ENCODE measurements at places on chromosomes 6 and 20.

- peak; percentile 25 for DNase-seq
These were observed 25.4 kb upstream of the KCNB1 start for GRCh38 chr20:49507741-49508434.

DNA sequence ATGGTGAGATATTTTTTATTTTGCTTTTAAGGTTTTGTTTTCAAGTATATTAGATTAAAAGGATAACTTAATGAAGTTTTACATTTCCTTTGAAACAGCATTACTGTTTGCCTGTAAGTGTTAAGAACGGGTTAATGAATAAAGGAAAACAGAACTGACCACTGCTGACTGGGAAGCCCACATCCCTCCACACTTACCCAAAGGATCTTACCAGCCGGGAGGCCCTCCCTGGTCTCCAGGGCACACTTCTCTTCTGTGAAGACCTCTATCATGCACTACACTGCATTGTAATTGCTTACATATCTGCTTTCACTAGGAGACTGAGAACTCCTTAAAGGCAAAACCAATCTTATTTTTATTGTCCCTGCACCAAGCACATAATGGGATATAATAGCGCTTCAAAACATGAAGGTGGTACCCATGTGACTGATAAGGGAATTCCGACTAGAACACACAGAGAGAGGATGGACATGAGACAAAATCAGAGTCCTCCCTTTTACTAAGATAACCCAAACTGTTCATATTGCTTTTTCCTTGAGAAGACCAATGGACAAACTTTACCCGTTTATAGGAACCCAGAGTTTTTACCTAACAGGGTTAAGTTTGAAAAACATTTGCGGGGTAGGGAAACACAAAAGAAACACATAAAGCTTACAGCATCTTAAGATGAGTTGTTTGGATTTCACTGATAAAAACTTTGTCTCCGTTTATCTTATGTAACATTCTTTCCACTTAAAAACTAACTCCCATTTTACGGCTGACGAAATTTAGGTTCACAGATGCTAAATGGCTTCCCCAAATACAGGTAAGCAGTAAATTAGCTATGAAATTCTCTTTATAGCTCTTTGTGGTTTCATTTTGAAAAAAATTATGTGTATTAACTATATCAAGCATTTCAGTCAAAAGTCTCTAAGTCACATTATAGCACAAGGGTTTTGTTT lies 8.7 kb downstream of the EZR start:
- peak; percentile 36 for DNase-seq

GRCh38 chr6:77815531-77815930 lies 162.7 kb downstream of the MEI4 start:
- no peak for DNase-seq

GRCh38 chr6:26251354-26252076 lies 113.5 kb upstream of the BTN3A2 start:
- DNase-seq, result peak; percentile 97

DNA sequence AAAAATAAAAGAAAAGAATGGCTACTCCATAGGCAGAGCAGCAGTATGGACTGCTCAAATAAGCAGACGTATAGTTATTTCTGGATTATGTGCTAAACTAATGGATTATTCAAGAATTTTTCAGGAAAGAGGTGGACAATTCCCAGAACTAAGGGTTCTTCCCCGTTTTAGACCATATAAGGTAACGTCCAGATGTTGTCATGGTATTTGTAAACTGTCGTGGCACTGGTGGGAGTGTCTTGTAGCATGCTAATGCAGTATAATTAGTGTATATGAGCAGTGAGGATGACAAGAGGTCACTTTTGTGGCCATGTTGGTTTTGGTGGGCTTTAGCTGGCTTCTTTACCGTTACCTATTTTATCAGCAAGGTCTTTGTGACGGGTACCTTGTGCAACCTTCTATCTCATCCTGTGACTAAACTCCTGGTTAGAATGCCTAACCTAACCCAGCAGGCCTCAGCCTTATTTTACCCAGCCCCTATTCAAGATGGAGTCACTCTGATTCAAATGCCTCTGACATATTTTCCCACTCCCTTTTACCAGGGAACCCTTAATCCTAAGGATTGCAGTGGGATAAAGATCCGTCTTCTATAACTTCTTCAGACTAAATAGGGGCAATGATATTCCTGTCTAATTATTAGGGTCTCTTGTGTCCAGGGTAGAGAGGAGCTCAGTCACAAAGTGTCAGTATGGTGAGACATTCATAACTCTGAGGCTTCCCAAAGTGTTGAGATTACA lies 11.1 kb upstream of the TRIM38 start:
- no peak for DNase-seq

GRCh38 chr20:63636752-63637628 lies 10.1 kb upstream of the GMEB2 start:
- DNase-seq, result no peak

DNA sequence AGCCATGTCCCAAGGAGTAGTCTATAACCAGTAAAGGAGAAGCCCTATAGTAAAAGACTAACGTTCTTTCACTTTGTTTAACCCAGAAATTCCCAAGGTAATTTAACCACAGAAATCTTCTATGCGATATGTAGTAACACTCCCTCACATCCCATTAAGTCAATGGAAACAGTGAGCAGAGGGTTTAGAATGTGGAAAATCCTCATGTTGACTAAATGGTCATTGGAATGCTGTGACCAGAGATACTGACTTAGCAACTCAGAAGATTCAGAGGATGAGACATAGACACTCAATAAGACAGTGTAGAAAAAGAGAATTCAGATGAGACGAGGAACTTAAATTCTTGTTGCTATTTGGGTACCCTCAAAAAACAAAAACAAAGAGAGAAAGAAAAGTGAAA lies 562.2 kb upstream of the NOX3 start:
- DNase-seq, result no peak

- DNase-seq, result peak; percentile 96
These were observed 164.9 kb downstream of the UTRN start for GRCh38 chr6:144449911-144450597.

- DNase-seq, result no peak
These were observed 27.2 kb upstream of the QKI start for GRCh38 chr6:163387317-163387716.

GRCh38 chr6:5135788-5136376 lies 50.7 kb downstream of the PPP1R3G start:
- no peak for DNase-seq

DNA sequence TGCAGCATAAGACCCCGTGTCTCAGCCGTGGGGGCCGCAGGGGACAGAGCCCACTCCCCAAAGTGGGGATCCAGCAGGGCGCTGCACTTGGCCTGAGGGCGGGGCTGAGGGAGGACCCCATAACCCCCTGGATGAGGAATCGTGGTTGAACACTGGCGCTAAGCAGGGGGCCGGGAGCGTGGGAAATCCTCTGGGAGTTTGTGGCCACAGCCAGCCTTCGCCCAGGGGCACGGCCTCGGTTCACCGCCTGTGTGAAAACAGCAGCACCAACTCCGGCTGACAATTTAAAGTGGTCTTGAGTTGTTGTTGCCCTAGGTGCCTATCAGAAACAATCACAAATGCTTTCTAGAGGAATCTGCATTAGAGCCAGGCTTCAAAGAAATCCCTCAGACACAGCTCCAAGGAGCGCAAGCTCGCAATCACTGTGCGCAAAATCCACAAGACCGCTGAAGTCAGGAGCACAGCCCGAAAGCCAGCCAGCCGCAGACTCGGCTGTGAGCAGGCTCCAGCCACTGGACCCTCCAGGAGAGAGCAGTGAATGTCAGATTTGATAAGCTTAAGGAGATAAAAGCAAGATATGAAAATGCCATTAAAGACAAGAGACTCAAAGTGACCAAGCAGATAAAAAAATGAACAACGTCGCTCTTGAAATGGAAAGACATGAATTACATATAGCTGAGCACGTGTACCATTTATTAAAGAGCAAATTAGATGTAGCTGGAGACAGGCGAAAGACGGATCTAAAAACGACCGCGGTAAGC lies 10.9 kb upstream of the RPS6KA2 start:
- no peak for DNase-seq

- DNase-seq, result no peak
These were observed 7.9 kb downstream of the ZC2HC1B start for GRCh38 chr6:143872201-143872600.

- no peak for DNase-seq
These were observed 253.4 kb downstream of the GMPR start for GRCh38 chr6:16491666-16492313.

GRCh38 chr20:30502670-30503069 lies 754.8 kb upstream of the DEFB115 start:
- no peak for DNase-seq

- no peak for DNase-seq
These were observed 34.3 kb downstream of the PRSS35 start for GRCh38 chr6:83546636-83547035.

DNA sequence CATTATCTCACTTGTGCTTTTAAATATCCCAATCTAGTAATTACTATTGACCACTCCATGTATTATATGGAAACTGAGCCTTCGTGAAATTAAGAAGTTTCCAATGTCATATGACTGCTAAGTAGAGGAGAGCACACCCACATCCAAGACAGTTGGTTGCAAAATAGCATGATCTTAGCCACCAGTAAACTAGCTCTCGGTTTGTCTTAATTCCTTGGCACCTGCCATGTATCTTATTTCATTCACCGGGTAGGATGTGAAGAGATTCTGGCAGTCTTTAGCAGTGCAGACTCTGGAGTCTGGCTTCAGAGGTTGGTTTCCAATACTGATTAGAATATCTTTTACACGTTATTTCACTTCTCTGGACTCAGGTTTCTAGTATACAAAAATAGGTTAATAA lies 270.3 kb downstream of the LAMA2 start:
- DNase-seq, result peak; percentile 43

DNA sequence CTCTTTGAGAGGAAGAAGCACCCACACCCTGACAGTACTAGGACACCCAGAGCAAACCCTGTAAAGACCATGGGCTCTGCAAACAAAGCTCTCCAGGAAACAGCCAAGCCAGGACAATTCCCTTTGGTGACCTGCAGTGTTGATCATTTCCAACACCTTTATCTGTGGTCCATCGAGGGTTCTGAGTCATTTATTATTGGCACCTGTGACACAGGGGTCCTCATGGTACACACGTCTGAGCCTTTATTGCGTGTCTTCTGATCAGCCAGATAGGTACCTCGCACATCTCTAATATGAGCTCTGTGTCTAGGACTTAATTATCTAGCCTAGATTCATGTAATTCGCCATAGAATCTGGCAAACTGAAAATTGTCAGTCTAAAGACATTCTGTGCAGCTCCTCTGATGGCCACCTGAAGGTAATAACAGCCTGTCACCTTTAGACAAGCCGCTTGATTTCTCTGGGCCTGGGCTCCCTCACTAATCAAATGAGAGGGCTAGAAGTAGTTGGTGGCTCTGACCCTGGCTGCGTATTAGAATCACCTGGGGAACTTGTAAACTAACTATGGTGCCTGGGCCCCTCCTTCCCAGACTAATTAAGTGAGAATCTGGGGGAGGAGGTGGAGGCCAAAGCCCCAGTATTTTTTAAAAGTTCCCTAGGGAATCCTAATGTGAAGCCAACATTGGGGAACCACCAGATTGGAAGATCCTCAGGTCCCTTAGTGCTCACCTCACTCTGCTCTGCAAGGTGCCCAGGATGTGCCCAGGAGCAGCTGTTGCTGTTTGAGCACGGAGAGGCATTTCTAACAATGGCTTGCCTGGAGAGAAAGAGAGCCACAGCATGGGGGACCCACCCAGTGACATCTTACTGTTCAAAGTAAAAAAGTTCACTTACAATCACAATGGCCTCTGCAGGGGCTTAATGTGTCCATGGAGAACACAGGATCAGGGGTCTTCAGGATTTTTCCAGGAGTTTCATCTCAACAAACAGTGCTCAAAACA lies 122.0 kb upstream of the ARID1B start:
- DNase-seq, result no peak

GRCh38 chr20:41769592-41770018 lies 151.4 kb upstream of the CHD6 start:
- no peak for DNase-seq

GRCh38 chr6:118650582-118651281 lies 659 bp downstream of the CEP85L start:
- DNase-seq, result no peak

GRCh38 chr20:33516882-33517281 lies 27.0 kb downstream of the CBFA2T2 start:
- no peak for DNase-seq

GRCh38 chr6:5093231-5094015 lies 8.3 kb downstream of the PPP1R3G start:
- DNase-seq, result no peak

GRCh38 chr20:59217794-59218280 lies 54.2 kb downstream of the ZNF831 start:
- no peak for DNase-seq

GRCh38 chr20:51784299-51784698 lies 16.1 kb upstream of the ATP9A start:
- DNase-seq, result no peak

GRCh38 chr6:33925936-33926335 lies 122.1 kb upstream of the MLN start:
- DNase-seq, result no peak

- DNase-seq, result peak; percentile 84
These were observed 205.9 kb downstream of the ZMYND8 start for GRCh38 chr20:47150403-47151152.

DNA sequence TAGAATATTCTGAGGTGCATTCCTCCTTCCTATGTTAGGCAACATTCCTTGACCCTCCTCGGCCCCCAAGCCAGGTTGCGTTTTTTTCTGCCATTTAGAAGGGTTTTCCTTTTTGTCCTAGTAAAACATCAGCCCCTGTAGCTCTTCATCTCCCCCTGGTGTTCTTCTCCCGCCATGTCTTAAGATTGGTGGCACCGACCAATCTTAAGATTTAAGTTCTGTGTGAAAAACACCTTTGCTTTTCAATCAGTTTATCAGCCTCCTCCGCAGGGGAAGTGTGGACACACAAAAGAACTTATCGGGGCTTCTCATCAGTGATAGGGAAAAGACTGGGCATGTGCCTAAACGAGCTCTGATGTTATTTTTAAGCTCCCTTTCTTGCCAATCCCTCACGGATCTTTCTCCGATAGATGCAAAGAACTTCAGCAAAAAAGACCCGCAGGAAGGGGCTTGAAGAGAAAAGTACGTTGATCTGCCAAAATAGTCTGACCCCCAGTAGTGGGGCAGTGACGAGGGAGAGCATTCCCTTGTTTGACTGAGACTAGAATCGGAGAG lies 719 bp upstream of the EDN1 start:
- DNase-seq, result peak; percentile 38

DNA sequence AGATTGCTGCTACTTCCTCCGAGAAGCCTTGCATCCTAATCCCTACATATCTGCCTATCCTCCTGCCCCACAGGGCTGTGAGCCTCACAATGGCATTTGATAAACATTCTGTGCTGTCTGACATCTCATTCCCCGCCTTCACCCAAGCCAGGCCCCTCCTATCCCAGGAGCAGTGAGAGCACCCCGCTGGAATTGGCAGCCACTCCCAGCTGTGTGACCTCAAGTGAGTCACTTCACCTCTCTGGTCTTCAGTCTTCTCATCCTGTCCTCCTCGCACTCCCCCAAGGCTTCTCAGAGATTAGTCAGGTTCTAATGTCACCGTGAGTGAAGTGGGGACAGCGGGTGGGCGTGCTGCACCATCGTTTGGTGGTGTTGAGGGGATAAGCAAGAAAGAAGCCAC lies 81.7 kb downstream of the CDH22 start:
- no peak for DNase-seq

GRCh38 chr6:100512203-100512862 lies 47.6 kb upstream of the SIM1 start:
- DNase-seq, result no peak

- no peak for DNase-seq
These were observed 2.8 kb upstream of the FOXC1 start for GRCh38 chr6:1606780-1607515.

Measured in muscle of leg (tissue), 16 donors.